ENCODE measurements at places on chromosomes 12 and 14.

GRCh38 chr12:102023343-102023930 lies 38.4 kb downstream of the WASHC3 start:
- no peak for DNase-seq

- no peak for DNase-seq
Measured at GRCh38 chr14:43336351-43336750, 1170.7 kb downstream of the FSCB start.

- peak; percentile 21 for DNase-seq
Measured at GRCh38 chr12:754851-755562, 2.6 kb downstream of the WNK1 start.

DNA sequence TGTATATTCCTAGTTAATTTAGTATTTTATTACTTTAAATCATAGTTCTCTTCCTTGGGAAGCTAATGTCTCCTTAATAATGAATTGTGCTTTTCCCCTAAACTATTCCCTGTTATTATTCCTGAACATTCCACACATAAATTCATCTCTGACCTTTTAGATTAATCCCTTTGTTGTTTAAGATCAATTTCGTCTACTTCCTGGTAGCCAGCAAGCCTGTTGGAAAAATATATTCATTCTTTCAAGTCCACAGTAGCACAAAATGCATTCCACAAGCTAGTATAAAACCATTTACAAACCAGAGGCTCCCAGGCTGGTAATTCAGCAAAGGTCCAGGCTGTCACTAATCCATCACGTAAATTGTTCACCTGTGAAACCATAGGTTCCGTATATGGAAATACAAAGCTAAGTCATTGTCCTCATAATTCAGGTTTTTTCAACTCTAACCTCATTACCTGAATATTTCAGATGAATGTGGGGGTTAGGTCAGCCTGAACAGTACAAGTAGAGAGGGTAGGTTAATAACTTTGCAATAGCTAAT lies 232.7 kb downstream of the SEC23A start:
- DNase-seq = no peak

Data from effector CD4-positive, alpha-beta T cell (primary cell).